Breast epithelium (tissue), 4 donors: ENCODE measurements at places on chromosomes 5 and 9. TPM values are rescaled to one million over a fixed set of nuclear protein-coding genes. Genes with fewer than 3 reads are reported as not detected.
A peak's percentile ranks its signal among the peaks of the same experiment; 100 is the strongest.

Gene PDGFRB
- total RNA-seq, result 146 TPM

DNA sequence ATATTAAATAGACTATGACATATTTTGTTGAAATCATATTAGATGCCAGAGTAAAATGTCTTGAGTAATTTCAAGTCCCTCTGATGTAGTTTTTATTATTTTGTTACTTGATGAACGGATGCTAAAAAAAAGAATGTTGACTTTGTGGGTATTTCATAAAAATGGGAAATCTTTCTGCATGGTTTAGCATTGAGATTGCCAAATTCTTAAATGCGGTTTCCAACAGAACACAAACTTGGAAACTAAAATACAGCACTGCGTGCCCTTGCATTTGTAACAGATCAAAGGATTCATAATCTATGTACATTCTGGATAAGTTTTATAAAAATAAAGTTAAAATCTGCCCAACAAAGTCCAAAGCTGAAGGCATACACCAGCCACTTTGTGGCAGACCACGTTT lies 425.5 kb upstream of the DAB2 start:
- no peak overlapping the region for H3K27ac ChIP-seq
- no peaks in the 10 kb centered on the region for H3K27me3 ChIP-seq
- no peak overlapping the region for H3K4me3 ChIP-seq

Gene IFNA13
- not detected for total RNA-seq

GRCh38 chr5:32172923-32173266 lies 1.2 kb downstream of the GOLPH3 start:
- no peaks in the 10 kb centered on the region for H3K27me3 ChIP-seq
- H3K27ac ChIP-seq, result peak overlapping the region; percentile 99
- DNase-seq, result no peak
- H3K4me3 ChIP-seq, result peak overlapping the region; percentile 95

GRCh38 chr9:116096046-116096445 lies 57.5 kb upstream of the PAPPA start:
- no peaks in the 10 kb centered on the region for H3K4me1 ChIP-seq
- no peaks in the 10 kb centered on the region for H3K27me3 ChIP-seq
- no peak overlapping the region for H3K4me3 ChIP-seq
- H3K27ac ChIP-seq, result no peak overlapping the region
- no peak for DNase-seq
- H3K36me3 ChIP-seq, result no peaks in the 10 kb centered on the region
